Midbrain (tissue), 1 donor: ENCODE measurements at places on chromosomes 4 and X.

DNA sequence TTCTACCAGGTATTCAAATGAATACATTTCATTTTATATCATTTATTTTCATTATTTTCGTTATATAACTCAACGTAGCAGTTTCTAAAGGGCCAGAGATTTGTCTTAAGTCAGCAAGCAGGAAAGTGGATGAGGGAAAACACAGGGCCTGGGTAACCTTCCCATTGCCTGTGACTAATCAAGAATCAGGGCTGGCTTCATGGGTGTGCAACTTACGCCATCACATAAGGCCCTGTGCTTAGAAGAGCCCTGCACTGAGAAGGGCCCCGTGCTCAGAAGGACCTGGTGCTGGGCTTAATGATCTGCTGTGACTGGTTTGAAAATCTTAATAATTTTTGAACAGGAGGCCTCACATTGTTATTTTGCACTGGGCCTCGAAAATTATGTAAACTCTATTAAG is 65.4 kb upstream of the FAM9C start:
- DNase-seq = no peak

DNA sequence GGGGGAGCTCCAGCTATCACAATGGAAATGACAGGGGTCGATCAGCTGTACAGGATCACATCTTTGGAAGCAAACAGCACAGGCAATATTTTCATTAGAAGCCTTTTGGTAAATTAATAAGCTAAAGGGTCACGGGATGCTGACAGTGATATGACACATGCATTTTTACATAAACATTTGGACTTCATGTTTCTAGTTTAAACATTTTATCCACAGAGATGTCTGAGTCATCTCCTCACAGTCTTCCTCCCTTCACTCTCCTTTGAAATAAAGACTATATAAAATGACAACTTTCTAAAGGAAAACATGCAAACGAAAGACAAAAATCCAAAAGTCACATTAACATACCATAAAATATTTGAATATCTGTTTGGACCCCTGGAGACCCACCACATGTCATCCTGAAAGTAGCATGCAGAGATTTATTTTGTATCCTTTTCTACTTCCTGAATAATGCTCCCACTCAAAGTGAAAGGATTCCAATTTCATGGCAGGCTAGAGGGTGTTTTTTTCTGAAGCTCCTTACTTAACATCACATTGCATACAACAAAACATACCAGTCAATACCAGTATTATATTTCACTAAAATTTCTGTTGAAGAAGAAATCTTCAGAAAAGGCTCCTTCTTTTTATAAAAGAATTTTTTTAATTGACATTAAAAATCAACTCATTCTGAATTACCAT is 200.1 kb upstream of the PPARGC1A start:
- DNase-seq = no peak

DNA sequence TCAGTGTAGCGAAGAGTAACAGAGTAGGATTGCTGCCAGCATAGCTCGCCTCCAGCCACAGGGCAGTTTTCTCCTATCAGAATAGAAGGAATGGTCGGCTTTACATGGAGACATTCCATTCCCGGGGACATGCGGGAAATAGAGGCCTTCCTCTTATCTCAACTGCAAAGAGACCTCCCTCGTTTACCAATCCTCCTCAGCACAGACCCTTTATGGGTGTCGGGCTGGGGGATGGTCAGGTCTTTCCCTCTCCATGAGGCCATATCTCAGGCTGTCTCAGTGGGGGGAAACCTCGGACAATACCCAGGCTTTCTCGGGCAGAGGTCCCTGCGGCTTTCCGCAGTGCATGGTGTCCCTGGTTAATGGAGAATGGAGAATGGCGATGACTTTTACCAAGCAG is 285.0 kb downstream of the ASMT start:
- DNase-seq = no peak

GRCh38 chr4:62003695-62004094 is 803.6 kb downstream of the ADGRL3 start:
- no peak for DNase-seq

GRCh38 chr4:110008540-110008939 is 95.9 kb downstream of the EGF start:
- DNase-seq = no peak

GRCh38 chr4:786861-787300 is 39.0 kb downstream of the CPLX1 start:
- DNase-seq = no peak

GRCh38 chr4:152095701-152096070 is 334.9 kb upstream of the GATB start:
- no peak for DNase-seq

DNA sequence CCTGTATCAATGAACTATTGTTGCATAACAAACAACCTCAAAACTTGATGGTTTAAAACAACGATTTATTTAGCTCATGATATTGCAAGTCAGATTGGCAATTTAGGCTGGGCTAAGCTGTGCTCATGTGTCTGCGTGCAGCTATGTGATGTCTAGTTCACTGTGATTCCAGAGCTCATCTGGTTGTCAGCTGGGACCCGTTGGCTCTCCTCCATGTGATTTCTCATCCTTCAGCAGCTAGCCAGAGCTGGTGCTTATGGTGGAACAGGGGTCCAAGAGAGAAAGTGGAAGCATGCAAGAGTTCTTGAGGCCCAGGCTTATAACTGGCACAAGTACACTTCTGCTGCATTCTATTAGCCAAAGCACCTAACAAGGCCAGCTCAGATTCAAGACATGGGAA is 28.8 kb upstream of the TRPC3 start:
- no peak for DNase-seq

DNA sequence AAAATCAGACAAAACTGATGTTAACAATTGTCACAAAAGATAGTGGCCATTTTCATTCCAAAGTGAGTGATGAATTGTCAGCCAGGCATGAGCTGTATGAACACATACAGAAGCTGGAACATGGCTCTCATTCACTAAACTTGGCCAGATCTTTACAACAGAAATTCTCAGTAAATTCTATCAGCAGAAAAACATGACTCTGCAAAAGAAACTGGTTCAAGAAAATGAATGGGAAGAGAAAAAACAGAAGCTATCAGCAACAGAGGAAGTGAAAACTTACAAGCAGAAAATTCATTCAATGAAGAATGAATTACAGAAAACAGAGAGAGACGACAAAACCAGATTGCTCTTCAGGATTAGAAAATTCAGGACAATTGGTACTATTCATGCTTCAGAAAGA is 249.6 kb downstream of the COL25A1 start:
- no peak for DNase-seq

DNA sequence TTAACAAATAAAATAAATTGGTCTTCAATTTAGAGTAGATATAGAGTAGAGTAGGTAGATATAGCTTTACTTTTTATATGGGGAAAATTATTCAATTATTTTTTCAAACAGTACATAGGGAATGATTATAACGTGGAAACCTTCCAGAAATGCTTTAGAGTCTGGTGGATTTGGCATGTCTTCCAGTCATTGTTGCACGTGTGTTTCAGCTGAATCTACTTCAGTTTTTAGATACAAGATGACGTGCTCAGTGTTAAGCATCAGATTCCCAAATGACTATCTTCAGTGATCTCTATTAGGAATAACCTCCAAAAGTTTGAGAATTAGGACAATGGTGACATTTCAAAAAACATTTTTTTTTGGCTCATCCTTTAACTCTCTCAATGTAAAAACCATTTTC is 616.9 kb downstream of the ANKRD50 start:
- no peak for DNase-seq

DNA sequence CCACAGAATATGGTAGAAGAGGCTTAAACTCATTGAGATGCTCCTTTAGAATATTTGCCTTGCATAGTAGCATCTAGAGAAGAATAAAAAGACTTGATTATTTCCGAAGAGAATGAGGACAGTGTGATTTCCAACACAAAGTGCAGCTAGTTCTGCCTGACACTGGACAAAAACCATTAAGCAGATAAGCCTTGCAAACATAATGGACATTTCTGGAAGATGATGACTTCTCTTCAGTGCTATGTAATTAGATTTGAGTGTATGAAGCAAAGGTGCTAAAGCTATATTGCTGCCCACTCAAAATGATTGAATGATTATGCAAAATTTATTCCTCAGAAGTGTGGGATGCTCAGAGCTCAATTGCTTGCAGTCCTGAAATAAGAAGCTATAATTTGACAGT is 156.4 kb downstream of the VEGFC start:
- DNase-seq = no peak

DNA sequence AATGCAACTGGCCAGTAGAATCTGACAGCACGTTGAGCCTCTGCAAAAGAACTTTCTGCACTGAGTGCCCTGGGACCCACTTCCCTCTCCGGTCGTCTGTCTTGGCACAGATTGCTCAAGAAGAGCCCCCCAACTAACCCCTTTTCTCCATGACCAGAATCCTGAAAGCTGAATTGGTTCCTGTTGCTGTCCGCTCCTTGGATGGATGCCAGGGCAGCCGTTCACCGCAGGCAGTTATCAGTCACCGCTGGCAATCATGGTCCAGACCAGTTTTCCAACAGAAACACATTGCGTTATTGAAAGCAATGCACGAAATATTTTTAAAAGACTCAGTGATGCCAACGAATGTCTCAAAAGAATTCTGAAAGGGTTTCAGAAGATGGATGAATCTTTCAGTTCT is 733.7 kb upstream of the FRG1 start:
- DNase-seq = no peak
